Activated naive CD4-positive, alpha-beta T cell treated with anti-CD3 and anti-CD28 coated beads, Interleukin-2, amount 10 ng/mL, durations not matched to agents 5 hours and 36 hours (primary cell): ENCODE measurements at places on chromosomes 3 and 15. TPM values are rescaled to one million over a fixed set of nuclear protein-coding genes. Genes with fewer than 3 reads are reported as not detected.

Gene CYP11A1
- not detected for total RNA-seq

Gene LMOD3
- not detected for total RNA-seq

Gene CLDN11
- total RNA-seq: not detected

Gene FHIT
- 83.4 TPM for total RNA-seq

Gene CRYGS
- total RNA-seq: 5.6 TPM

Gene CCR1
- total RNA-seq: 1.5 TPM

Gene EOMES
- total RNA-seq: 0.87 TPM

Gene UBXN7
- total RNA-seq: 44.6 TPM

Gene GOLGA8O
- total RNA-seq: 1.0 TPM

Gene CCDC39
- total RNA-seq: not detected
